ENCODE measurements at places on chromosomes 12 and 14. TPM values are rescaled to one million over a fixed set of nuclear protein-coding genes. Genes with fewer than 3 reads are reported as not detected.

Gene FOXN4
- total RNA-seq: not detected

Gene KLRC1
- total RNA-seq: not detected

Gene CCDC38
- not detected for total RNA-seq

Gene DPY19L2
- 0.67 TPM for total RNA-seq

Gene SUPT16H
- total RNA-seq: 156 TPM

Gene TOMM20L
- total RNA-seq: not detected

Gene FAM90A1
- 0.43 TPM for total RNA-seq

Gene GPR132
- 34.2 TPM for total RNA-seq

DNA sequence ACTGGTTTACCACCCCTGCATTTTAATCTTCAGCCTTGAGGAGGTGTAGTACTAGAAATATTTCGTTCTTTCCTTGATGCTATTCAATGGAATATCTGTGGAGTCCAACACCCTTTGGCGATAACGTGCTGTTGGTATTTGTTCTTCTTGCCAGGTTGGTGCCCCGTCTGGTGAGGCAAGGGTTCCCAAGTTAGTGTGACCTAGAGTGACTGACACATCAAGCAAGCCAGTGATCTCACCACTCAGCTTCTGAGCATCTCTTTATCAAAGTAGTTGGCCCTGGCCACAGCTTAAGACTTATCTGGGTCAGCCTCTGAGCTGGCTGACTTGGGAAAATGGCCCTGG, 60.2 kb downstream of the PLXNC1 start:
- H3K36me3 ChIP-seq: peaks cover 1% of the 10 kb centered on the region
- H3K4me1 ChIP-seq: peaks cover 56% of the 10 kb centered on the region
- DNase-seq: peak; percentile 59
- peak overlapping the region; percentile 97 for H3K27ac ChIP-seq
- H3K27me3 ChIP-seq: no peaks in the 10 kb centered on the region
- H3K4me3 ChIP-seq: peak overlapping the region; percentile 71

- H3K27ac ChIP-seq: no peak overlapping the region
- H3K4me3 ChIP-seq: no peak overlapping the region
- H3K36me3 ChIP-seq: no peaks in the 10 kb centered on the region
- H3K4me1 ChIP-seq: no peaks in the 10 kb centered on the region
Observed at GRCh38 chr12:5864972-5865371, 80.1 kb downstream of the ANO2 start.

GRCh38 chr12:131473741-131474709, 236.9 kb upstream of the SFSWAP start:
- no peaks in the 10 kb centered on the region for H3K36me3 ChIP-seq
- no peaks in the 10 kb centered on the region for H3K4me1 ChIP-seq
- H3K27me3 ChIP-seq: no peaks in the 10 kb centered on the region
- no peak overlapping the region for H3K27ac ChIP-seq

DNA sequence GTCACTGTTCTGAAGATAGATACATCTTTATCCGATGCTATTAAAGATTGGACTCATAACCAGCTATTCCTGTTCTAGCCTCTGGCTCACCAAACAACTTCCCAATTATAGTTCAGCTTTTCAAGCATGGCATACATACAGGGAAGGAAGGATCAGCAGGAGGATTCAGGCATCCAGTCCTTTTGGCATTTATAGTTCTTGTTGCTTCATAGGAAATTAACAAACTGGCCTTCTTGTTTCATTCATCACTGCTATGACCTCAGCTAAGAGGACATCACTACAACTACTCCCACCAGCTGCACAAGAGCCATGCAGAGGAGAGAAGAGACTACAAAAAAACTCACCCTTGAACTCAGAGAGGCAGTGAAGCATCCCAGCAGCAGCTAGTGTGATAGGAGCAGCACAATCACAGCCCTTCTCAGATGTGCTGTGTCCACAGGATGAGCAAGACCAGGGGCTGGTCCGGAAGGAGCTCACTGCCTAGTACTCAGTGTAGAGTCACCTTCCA, 100.5 kb downstream of the SPTSSA start:
- no peak for DNase-seq
- no peaks in the 10 kb centered on the region for H3K4me1 ChIP-seq
- no peak overlapping the region for H3K4me3 ChIP-seq
- peaks cover 13% of the 10 kb centered on the region for H3K27me3 ChIP-seq
- H3K36me3 ChIP-seq: no peaks in the 10 kb centered on the region

DNA sequence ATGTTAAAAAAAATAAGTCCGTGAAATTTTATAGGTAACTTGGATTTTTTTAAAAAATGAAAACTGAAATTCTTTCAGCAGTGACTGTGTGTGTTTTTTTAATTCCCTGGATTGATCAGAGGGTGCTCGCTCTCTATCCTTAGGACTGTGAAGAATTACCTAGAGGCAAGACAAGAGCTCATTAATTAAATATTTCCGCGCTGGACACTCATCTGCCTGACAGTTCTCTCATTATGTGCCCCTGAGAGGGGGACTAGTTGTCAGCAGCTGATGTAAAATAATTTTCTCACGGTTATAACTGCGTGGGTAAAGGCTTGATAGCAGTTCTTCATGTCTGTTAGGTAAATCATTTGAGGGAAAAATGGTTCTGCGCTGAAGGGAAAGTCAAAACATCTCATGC, 101.3 kb downstream of the PTCSC3 start:
- H3K27ac ChIP-seq: no peak overlapping the region
- H3K4me1 ChIP-seq: no peaks in the 10 kb centered on the region
- H3K27me3 ChIP-seq: peaks cover 8% of the 10 kb centered on the region
- DNase-seq: no peak

- peaks cover under 1% of the 10 kb centered on the region for H3K27me3 ChIP-seq
- no peak overlapping the region for H3K27ac ChIP-seq
Observed at GRCh38 chr12:109762673-109763191, 49.1 kb downstream of the FAM222A start.

DNA sequence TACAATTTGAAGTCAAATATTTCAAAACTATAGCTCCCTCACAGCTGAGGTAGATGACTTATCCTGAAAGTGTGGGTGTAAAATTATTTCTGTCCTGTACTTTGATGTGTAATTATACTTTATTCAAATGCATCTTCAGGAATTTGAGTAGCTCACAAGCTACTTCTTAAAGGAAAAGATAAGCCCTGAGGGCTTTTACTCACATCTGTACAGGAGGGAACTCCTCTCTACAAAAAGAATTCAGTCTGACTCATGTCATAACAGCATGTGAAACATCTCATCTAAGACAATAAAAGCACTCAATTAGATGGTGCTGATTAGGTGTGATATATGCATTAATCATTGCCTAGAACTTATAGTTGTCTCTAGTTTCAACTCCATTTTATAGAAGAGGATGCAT, 452.0 kb downstream of the PRKD1 start:
- H3K27ac ChIP-seq: no peak overlapping the region
- H3K36me3 ChIP-seq: no peaks in the 10 kb centered on the region
- H3K4me3 ChIP-seq: no peak overlapping the region
- H3K4me1 ChIP-seq: no peaks in the 10 kb centered on the region
- H3K27me3 ChIP-seq: no peaks in the 10 kb centered on the region

- DNase-seq: no peak
- no peak overlapping the region for H3K4me3 ChIP-seq
- H3K27ac ChIP-seq: no peak overlapping the region
- H3K36me3 ChIP-seq: peaks cover 56% of the 10 kb centered on the region
- H3K27me3 ChIP-seq: no peaks in the 10 kb centered on the region
Observed at GRCh38 chr12:120574106-120574505, 7.1 kb downstream of the POP5 start.

- no peak for DNase-seq
- peaks cover 9% of the 10 kb centered on the region for H3K27me3 ChIP-seq
- no peaks in the 10 kb centered on the region for H3K4me1 ChIP-seq
Observed at GRCh38 chr14:80988192-80988591, 32.8 kb downstream of the TSHR start.

- H3K27me3 ChIP-seq: no peaks in the 10 kb centered on the region
- no peaks in the 10 kb centered on the region for H3K36me3 ChIP-seq
- no peaks in the 10 kb centered on the region for H3K4me1 ChIP-seq
Observed at GRCh38 chr12:2664721-2665577, 129.8 kb upstream of the FKBP4 start.

DNA sequence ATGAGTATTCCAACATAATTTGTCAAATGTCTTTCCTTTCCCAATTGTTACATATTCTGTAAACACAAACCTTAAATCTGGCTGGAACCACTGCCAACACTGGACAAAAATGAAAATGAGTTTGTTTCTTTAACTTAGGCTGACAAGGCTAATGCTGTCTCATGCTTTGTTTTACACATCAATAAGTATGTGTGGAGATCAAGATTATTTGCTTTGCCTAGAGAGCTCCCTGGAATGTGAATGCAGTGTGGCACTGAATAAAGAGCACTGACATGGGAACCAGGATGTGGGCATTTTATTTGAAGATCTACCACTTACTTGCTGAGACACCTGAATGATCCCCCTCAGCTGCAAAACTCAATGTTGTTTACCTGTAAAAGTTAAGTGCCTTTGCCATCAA, 61.7 kb downstream of the RALGAPA1 start:
- peaks cover 2% of the 10 kb centered on the region for H3K4me1 ChIP-seq
- no peak overlapping the region for H3K4me3 ChIP-seq
- H3K36me3 ChIP-seq: peaks cover 8% of the 10 kb centered on the region
- no peaks in the 10 kb centered on the region for H3K27me3 ChIP-seq

GRCh38 chr12:4421590-4422031, 24.0 kb downstream of the FGF6 start:
- no peaks in the 10 kb centered on the region for H3K4me1 ChIP-seq
- no peak overlapping the region for H3K4me3 ChIP-seq
- no peak overlapping the region for H3K27ac ChIP-seq
- no peak for DNase-seq

GRCh38 chr12:121499929-121500793, 80.7 kb downstream of the KDM2B start:
- H3K36me3 ChIP-seq: peaks cover 2% of the 10 kb centered on the region

DNA sequence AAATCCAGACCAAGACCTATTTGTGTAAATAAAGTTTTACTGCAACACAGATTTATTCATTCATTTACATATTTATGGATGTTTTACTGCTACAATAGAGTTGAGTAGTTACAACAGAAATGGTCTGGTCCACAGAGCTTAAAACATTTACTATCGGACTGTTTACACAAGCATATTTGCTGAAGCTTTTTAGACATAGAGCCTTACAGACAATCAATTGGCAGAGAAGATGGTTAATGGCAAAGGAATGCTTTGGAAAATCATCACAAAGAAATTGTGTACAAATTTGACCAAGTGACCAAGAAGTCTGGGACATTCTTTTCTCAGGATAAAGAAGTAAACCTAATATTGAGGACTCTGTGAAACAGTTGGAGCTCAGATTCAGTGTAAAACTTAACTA, 504.3 kb downstream of the SLC16A7 start:
- DNase-seq: no peak
- H3K36me3 ChIP-seq: no peaks in the 10 kb centered on the region
- H3K4me1 ChIP-seq: no peaks in the 10 kb centered on the region
- no peaks in the 10 kb centered on the region for H3K27me3 ChIP-seq
- H3K4me3 ChIP-seq: no peak overlapping the region

DNA sequence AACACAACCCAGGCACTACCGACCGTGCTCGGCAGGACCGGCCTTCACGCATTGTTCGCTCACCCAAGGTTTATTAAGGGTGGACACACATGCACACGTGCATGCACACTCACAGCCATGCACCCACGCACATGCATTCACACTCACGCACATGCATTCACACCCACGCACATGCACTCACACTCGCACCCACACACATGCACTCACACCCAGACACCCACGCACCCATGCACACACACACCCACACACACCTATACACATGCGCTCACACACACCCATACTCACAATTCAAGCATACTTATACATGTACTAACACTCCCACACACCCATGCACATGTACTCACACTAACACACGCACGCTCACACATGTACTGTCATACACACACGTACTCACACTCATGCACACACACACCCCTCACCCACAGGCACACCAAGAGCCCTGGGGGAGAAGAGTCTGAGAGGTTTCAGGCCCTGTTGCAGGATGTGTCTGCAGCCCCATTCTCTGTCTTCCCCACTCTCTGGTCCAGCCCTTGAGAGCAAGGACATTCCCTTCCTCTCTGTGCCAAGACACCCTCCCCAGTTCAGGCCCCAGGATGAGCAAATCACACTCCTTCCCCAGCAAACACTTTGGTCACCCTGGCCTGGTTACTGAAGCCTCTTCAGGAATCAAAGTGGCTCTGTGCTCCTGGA, 49.4 kb upstream of the BCL11B start:
- no peaks in the 10 kb centered on the region for H3K36me3 ChIP-seq
- H3K4me3 ChIP-seq: no peak overlapping the region
- peaks cover 4% of the 10 kb centered on the region for H3K4me1 ChIP-seq
- H3K27me3 ChIP-seq: no peaks in the 10 kb centered on the region
- no peak for DNase-seq

GRCh38 chr12:130070126-130070611, 92.1 kb upstream of the FZD10 start:
- H3K27ac ChIP-seq: no peak overlapping the region
- DNase-seq: no peak
- H3K36me3 ChIP-seq: no peaks in the 10 kb centered on the region
- no peaks in the 10 kb centered on the region for H3K4me1 ChIP-seq
- no peak overlapping the region for H3K4me3 ChIP-seq

DNA sequence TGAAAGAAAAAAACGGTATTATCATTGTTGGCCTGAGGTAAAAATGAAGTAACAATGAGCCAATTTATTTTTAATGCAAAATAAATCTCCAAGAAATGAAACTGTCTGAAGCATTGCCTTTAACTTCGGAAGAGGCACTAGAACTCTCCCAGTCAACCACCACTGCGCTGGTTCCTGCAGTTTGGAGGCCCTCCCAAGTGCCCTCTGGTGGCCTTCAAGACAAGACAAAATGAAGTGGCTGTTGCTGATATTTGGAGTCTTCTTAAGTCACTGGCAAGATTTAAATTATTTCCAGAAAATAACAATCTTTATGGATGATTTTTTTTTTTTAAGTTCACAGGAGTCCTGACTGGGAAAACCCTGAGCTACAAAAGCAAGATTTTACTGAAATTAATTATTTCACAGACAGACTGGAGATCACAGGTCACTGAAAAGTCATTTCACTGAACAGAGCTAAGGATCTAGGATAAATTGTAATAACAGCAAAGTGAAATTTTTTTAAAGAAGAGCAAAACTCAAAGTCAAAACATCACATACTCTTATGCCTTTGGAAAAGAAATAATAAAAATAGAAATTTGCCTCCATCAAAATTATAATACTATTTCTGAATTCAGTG, 58.2 kb downstream of the DICER1 start:
- no peak overlapping the region for H3K4me3 ChIP-seq
- no peaks in the 10 kb centered on the region for H3K27me3 ChIP-seq
- peak; percentile 46 for DNase-seq

GRCh38 chr14:74472601-74473000, 20.5 kb downstream of the NPC2 start:
- no peak overlapping the region for H3K27ac ChIP-seq
- no peaks in the 10 kb centered on the region for H3K27me3 ChIP-seq
- no peaks in the 10 kb centered on the region for H3K4me1 ChIP-seq
- no peak for DNase-seq
- H3K36me3 ChIP-seq: peaks cover 7% of the 10 kb centered on the region
- no peak overlapping the region for H3K4me3 ChIP-seq
